ENCODE measurements at places on chromosomes 6 and 20. TPM values are rescaled to one million over a fixed set of nuclear protein-coding genes. Genes with fewer than 3 reads are reported as not detected.
A peak's percentile ranks its signal among the peaks of the same experiment; 100 is the strongest.

DNA sequence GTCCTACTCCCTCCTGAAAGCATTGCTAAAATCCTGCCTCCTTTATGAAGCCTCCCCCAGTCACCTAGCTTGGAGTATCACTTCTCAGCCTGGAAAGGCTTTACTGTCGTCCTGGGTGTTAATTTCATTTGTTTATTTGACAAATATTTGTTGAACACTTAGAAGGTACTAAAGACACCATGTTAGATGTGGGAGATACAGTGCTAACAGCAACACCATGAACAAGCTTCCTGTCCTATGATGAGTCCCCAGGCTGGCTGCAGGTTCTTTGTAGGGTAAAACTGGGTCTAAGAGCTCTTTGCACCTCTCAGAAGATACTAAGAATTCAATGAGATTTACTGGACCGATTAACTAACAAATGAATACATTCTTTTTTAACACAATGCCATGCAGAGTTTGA lies 109.2 kb upstream of the TMEM170B start:
- H3K4me1 ChIP-seq, result peaks cover 43% of the 10 kb centered on the region
- H3K27me3 ChIP-seq, result peaks cover 34% of the 10 kb centered on the region
- no peak for DNase-seq

Gene SSTR4
- total RNA-seq, result not detected

DNA sequence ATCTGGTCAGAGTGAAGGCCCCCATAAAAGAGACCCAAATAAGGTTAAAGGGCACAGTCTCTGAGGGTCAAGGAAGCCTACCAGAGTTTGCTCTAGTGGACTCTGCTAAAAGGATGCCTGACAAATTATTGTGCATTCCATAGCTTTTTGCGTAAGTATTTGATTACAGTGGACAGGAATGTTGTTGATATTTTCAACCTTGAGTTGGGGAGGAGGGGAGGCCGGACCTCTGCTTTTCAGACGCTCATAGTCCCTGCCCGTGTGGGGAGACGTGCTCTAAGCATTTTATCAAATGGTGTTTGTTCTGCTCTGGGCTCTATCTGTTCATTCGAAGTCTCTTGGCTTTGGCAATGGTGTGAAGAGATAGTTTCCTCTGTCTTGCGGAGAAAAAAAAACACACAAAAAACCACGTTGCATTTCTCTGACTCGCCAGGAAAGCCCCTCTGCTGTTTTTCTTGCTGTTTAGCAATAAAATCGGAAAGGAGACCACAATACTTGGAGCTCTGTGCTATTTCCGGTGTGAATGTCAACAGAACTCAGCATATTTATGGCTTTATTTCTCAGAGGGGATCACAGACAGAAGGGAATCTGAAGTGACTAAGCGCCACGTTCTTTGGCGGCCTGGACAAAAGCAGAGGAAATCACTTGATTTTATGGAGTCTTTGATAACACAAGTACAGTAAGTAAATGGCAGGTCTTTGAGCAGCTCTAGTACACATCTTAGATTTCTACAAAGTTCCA lies 159.8 kb downstream of the ZFP64 start:
- H3K4me1 ChIP-seq, result peaks cover 20% of the 10 kb centered on the region
- H3K36me3 ChIP-seq, result no peaks in the 10 kb centered on the region

DNA sequence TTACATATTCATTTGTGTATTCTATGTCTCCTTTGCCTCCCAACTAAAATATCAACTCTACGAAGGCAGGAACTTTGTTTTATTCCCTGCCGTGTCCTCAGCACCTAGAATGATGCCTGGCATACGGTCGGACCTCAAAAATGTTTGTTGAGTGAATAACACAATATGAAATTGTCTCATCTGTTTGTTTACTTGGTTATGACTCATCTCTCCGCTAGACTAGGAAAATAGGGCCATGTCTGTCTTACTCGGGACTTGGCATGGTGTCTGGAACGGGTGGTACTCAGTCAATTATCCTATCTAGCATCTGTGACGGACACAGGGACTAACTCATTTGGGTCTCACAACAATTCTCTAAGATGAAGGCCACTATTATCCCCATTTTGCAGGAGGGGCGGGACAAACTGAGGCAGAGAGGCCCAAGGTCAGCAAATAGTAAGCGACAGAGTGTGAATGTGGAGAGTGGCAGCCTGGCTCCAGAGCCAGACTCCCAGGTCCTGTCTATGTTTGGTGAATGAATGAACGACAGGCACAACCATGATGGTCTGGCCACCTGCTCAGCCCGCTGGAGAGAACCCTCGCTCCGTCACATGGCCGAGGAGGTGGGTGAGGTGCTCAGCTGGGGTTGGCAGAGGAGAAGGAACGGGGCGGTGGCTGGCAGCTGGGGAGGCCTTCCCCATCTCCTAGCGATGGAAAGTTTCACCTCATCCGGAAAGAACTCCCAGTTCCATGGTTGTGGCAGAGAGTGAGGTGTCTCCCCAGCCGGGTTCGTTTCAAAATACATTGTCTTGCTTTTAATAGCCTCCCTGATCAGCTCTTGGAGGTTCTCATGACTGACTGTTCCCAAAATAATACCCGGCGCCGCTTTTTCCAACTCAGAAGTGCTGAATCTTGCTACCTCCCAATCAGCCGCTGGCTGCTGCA lies 27.6 kb upstream of the NFATC2 start:
- H3K27me3 ChIP-seq, result peaks cover 47% of the 10 kb centered on the region
- H3K27ac ChIP-seq, result no peak overlapping the region
- no peak for DNase-seq
- no peaks in the 10 kb centered on the region for H3K4me1 ChIP-seq

Gene RTEL1
- 35.5 TPM for total RNA-seq

Gene TAB2
- 60.0 TPM for total RNA-seq

DNA sequence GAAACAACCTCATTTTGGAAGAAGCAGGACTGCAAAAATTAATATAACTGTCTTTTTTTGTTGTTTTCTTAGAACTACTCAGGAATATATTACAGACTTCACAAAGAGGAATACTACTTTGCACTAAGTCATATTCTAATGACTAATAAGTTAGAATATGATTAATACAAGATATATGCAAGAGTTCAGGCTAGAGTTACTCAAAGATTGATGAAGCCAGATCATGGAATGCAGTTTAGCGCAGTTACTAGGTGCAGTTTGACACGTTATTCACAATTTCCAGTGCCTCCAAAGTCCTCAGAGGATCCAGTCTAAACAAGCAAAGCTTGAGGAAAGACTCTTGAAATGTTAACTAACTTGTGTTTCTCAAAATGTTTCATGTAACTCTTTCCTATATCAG lies 1.2 kb upstream of the MYCT1 start:
- no peaks in the 10 kb centered on the region for H3K27me3 ChIP-seq
- DNase-seq, result no peak
- no peak overlapping the region for H3K4me3 ChIP-seq
- no peak overlapping the region for H3K27ac ChIP-seq

- H3K27ac ChIP-seq, result no peak overlapping the region
- H3K4me3 ChIP-seq, result no peak overlapping the region
- peaks cover 2% of the 10 kb centered on the region for H3K4me1 ChIP-seq
- no peaks in the 10 kb centered on the region for H3K27me3 ChIP-seq
- DNase-seq, result no peak
These were observed 160.8 kb downstream of the PDE7B start for GRCh38 chr6:136012198-136012887.

DNA sequence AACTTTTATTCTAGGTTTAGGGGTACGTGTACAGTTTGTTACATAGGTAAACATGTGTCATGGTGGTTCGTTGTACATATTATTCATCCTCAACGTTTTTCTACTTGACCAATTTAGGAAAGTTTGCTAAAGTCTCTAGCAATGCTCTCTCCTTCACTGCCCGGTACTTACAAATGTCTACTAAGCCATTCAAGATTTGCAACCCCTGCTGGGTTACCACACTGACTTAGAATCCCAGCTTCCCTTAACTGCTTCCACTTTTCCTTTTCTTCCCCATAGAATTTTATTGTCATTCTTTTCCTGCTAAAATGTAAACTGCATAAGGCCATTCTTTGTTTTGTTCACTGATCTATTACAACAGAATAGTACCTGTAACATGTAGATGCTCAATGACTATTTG lies 97.4 kb downstream of the SMPDL3A start:
- H3K4me1 ChIP-seq, result no peaks in the 10 kb centered on the region
- H3K27me3 ChIP-seq, result no peaks in the 10 kb centered on the region
- no peak overlapping the region for H3K4me3 ChIP-seq
- no peak overlapping the region for H3K27ac ChIP-seq
- DNase-seq, result no peak
- no peaks in the 10 kb centered on the region for H3K36me3 ChIP-seq

GRCh38 chr20:46104262-46104661 lies 13.9 kb upstream of the CD40 start:
- DNase-seq, result no peak
- no peaks in the 10 kb centered on the region for H3K36me3 ChIP-seq
- no peak overlapping the region for H3K4me3 ChIP-seq
- H3K27me3 ChIP-seq, result peaks cover 34% of the 10 kb centered on the region
- H3K4me1 ChIP-seq, result peaks cover 2% of the 10 kb centered on the region
- no peak overlapping the region for H3K27ac ChIP-seq

- H3K4me1 ChIP-seq, result peaks cover 3% of the 10 kb centered on the region
- no peak overlapping the region for H3K27ac ChIP-seq
- DNase-seq, result no peak
These were observed 7.2 kb downstream of the PI16 start for GRCh38 chr6:36961441-36962435.

DNA sequence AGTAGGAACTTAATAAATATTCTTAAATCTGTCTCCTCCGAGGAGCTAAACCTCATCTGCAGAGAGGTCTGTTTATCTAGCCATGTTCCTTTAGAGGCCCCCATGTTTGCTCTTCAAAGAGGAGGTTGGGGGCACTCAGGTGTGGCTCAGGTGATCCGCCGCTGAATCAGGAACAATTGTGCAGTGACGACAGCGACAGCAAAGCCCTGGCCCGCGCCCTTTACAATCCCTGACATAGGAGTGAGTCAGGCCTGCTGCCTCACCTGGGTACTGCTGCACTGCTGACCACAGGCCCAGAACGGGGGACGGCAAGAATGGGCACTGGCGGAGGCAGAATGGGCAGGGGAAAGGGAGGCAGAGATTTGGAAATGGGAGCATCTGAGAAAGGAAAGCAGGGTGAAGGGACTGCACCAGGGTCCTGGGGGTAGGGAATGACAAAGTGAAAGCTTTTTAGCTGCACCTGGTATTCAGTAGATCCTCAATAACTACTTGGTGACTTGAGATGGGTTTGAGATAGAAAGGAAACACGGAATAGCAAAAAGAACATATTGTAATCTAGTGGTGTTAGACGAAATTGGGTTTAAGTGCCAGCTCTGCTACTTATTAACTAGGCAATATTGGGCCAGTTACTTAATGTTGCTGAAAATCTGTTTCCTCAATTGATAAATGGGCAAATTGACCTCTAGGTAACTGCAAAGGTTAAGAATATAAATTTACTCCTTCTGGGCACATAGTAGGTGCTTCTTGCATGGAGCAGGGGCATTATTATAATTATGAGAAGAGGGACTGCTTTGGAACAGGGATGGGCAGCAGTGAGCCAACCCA lies 5.4 kb upstream of the IER3 start:
- H3K27me3 ChIP-seq, result no peaks in the 10 kb centered on the region
- peak overlapping the region; percentile 97 for H3K27ac ChIP-seq
- peak; percentile 36 for DNase-seq
- no peaks in the 10 kb centered on the region for H3K36me3 ChIP-seq

Gene ABCC10
- 68.5 TPM for total RNA-seq

GRCh38 chr6:143061597-143062385 lies 1.1 kb downstream of the AIG1 start:
- H3K27me3 ChIP-seq, result no peaks in the 10 kb centered on the region
- no peak for DNase-seq
- H3K27ac ChIP-seq, result peak overlapping the region; percentile 99
- H3K36me3 ChIP-seq, result peaks cover 1% of the 10 kb centered on the region

- no peaks in the 10 kb centered on the region for H3K36me3 ChIP-seq
- peaks cover 1% of the 10 kb centered on the region for H3K4me1 ChIP-seq
- H3K4me3 ChIP-seq, result peak overlapping the region; percentile 76
- no peak for DNase-seq
These were observed 6.2 kb upstream of the DDX43 start for GRCh38 chr6:73388433-73388799.

DNA sequence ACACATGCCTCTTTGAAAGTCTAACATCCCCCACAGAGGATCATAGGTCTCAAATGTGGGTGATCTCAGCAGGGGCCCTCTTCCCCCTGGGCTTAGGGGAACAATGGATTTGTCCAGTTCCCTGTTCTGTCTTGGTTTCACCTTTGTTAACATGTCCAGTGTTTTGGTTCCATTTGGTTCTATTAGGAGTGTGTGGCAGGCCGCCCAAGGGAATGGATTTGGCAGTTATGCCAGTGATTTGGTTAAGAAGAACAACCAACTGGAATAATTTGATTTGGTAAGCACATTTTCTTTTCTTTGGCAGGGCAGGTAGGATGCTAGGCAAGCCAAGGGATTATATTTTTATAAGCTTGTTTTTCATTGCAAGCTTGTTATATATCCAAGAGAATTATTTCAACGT lies 28.5 kb upstream of the ENPP1 start:
- H3K27ac ChIP-seq, result no peak overlapping the region
- H3K4me3 ChIP-seq, result no peak overlapping the region
- no peaks in the 10 kb centered on the region for H3K27me3 ChIP-seq
- no peaks in the 10 kb centered on the region for H3K4me1 ChIP-seq
- H3K36me3 ChIP-seq, result no peaks in the 10 kb centered on the region

Gene DSE
- total RNA-seq, result 21.4 TPM

- DNase-seq, result no peak
- no peak overlapping the region for H3K27ac ChIP-seq
- H3K4me1 ChIP-seq, result no peaks in the 10 kb centered on the region
- H3K27me3 ChIP-seq, result peaks cover under 1% of the 10 kb centered on the region
These were observed 90.9 kb downstream of the CHMP4B start for GRCh38 chr20:33902011-33902410.

- no peak overlapping the region for H3K4me3 ChIP-seq
- H3K27ac ChIP-seq, result peak overlapping the region; percentile 4
- DNase-seq, result no peak
These were observed 33.4 kb downstream of the HSF2 start for GRCh38 chr6:122432816-122433215.

DNA sequence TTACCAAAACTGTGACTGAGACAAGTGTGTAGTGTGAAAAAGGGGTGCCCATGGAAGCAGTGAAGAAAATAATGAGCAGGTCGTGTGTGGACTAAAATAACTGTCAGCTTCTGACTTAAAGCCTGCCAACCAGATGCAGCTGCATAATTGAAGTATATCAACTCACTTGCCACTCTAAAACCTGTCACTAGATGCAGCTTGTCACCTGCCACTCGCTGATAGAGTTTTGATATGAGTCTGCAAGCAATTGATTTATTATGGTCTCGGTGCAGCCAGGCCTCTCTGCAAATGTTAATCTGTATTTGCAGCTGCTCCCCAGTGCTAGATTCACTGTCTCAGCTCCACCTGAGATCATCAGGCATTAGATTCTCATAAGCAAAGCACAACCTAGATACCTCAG lies 1090.0 kb upstream of the EYS start:
- H3K27ac ChIP-seq, result no peak overlapping the region
- H3K36me3 ChIP-seq, result no peaks in the 10 kb centered on the region
- no peaks in the 10 kb centered on the region for H3K4me1 ChIP-seq
- H3K27me3 ChIP-seq, result no peaks in the 10 kb centered on the region
- H3K4me3 ChIP-seq, result no peak overlapping the region
- no peak for DNase-seq

GRCh38 chr6:62009445-62009844 lies 276.6 kb downstream of the KHDRBS2 start:
- no peak for DNase-seq
- H3K4me1 ChIP-seq, result peaks cover 1% of the 10 kb centered on the region
- H3K36me3 ChIP-seq, result peaks cover 11% of the 10 kb centered on the region
- no peak overlapping the region for H3K27ac ChIP-seq
- H3K4me3 ChIP-seq, result no peak overlapping the region
